ENCODE measurements at places on chromosomes 3 and 15. TPM values are rescaled to one million over a fixed set of nuclear protein-coding genes. Genes with fewer than 3 reads are reported as not detected.

CHRNB4 gene
- total RNA-seq, result 0.13 TPM

DNA sequence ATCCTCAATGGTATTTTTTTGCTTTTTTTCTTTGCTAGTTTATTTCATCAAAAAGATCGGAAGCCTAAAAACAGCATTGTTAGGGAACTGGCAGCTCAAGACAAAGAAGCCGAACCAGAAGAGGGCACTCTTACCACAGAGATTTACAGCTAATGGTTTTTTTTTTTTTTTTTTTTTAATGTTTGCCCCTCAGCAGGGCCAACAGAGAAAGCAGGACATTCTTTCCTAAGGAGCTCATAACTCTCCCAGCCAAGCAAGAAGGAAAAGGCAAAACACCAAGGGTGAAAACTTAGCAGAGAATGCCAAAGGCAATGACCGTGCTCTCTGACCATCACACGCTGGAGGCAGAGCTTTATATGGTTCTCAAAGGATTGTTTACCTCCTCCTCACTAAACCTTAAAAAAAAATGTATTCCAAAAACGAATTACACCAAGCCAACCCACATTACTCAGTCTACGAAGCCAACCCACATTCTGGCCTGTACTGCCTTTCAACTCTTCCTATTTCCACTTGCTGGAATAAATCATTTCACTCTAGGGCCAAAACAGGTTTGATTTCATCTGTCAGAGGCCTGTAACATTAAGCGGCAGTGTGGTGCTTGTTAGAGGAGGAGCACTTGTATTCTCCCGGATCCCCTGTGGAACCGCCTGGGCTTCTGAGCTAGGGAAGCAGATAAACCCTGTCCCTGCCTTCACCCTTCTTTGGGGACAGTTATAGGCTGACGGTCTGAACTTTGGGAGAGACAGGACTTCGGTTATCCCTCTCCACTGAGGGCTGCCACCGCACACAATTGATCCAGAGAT is 35.6 kb upstream of the GYG1 start:
- DNase-seq, result peak; percentile 43

DNA sequence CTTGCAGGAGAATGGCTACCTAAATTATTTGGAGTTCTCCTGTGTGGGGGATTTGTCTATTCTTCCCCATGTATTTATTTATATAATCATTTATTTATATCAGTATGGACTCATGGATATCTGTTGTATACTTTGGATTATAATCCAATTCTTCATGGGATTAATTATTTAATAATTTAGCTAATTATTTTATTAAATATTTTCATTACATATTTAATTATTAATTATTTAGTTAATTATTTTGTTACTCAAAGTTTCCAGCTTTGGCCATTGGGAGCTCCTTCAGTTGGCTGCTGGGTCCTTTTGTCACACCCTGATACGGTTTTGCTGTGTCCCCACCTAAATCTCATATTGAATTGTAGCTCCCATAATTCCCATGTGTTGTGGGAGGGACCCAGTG is 3.3 kb upstream of the PRR20G start:
- DNase-seq, result no peak

DNA sequence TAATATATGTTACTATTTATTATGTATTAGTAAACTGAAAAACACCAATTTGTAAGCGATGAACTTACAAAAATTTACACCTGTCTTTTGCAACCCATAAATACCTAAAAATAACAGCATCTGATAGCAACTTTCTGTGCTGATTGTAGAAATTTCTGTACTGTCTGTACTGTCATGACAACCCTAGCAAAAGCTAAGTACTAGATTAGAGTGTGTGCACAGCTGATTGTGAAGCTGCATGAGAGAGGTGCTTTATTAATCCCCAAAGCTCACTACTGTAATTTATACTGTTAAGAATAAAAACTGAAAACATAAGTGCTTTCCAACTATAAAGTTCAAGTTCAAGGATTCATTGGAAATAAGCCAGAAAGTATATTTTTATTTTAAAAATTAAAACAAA is 815 bp downstream of the BCL2A1 start:
- no peak for DNase-seq

GRCh38 chr3:128970740-128971047 is 23.2 kb downstream of the CFAP92 start:
- DNase-seq, result no peak

- no peak for DNase-seq
These were observed 328.0 kb upstream of the MDFIC2 start for GRCh38 chr3:70640481-70640880.

GRCh38 chr3:182007441-182007840 is 295.7 kb downstream of the SOX2 start:
- no peak for DNase-seq

- no peak for DNase-seq
These were observed 40.5 kb downstream of the FILIP1L start for GRCh38 chr3:100073714-100074307.

IQGAP1 gene
- 70.4 TPM for total RNA-seq

DNA sequence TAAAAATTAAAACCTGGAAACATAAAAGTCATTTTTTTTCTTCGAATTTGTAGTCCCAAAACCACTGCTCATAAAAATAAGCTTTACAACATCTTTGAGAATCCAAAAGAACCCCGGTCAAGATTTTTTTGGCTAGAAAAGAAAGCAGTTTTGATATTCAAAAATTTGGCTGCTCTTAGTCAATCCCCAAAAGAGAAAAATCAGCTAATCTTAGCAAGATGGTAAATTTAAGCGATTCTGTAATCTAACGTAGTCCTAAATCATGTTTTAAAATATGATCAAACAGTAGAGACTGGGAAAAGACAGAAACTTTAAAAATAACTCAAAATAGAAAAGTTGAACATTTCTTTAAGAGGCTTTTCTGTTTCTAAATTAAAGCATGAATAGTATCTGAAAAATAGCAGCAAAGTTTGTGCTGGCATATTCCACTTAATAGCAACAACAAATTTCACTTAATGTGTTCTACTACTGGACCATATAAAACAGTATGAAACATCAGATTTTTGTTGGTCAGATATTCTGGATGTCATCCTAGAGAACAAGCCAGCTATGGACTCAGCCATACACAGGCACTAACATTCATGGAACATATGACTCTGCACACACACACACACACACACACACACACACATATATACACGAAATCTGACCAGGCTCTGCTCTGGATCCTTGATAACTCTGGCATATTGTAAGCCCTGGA is 19.1 kb upstream of the NR2F2 start:
- DNase-seq, result no peak

DNA sequence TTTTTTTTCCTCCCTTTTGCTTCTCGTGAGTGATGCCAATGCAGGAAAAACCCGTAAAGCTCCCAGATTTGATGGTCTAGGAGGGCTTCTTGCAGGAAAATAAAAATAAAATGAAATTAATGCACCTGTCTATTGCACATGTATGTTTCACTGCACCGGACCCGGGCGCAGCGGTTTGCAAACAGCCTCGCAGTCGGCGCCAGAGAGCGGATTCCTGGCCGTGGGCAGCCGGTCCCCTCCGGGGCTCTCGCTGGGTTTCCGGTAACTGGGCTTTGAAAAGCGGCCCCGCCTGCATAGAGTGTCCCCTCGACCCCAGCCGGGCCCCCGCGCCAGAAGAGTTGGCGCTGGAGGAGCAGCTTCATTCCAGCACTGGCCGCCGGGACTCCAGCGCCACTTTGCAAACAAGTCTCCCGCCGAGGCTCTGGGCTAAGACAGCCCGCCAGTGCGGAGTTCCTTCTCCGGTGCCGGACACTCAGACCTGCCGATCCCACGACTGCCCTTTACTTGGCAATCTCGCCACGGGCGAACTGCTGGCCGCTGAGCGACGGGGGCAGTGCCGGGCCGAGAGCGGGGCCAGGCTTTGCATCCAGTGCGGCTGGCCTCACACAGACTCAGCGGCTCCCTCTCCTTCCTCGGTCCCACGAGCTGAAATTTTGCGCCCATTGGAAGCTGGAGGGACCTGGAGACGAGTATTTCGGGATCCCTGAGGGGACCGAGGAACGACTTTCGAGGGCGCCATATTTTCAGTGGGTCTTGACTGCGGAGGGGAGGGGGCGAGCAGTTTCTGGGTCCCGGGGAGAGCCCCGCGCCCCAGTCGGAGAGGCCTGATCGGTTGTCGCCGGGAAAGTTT is 225.9 kb upstream of the C2CD4B start:
- DNase-seq, result peak; percentile 57

DNA sequence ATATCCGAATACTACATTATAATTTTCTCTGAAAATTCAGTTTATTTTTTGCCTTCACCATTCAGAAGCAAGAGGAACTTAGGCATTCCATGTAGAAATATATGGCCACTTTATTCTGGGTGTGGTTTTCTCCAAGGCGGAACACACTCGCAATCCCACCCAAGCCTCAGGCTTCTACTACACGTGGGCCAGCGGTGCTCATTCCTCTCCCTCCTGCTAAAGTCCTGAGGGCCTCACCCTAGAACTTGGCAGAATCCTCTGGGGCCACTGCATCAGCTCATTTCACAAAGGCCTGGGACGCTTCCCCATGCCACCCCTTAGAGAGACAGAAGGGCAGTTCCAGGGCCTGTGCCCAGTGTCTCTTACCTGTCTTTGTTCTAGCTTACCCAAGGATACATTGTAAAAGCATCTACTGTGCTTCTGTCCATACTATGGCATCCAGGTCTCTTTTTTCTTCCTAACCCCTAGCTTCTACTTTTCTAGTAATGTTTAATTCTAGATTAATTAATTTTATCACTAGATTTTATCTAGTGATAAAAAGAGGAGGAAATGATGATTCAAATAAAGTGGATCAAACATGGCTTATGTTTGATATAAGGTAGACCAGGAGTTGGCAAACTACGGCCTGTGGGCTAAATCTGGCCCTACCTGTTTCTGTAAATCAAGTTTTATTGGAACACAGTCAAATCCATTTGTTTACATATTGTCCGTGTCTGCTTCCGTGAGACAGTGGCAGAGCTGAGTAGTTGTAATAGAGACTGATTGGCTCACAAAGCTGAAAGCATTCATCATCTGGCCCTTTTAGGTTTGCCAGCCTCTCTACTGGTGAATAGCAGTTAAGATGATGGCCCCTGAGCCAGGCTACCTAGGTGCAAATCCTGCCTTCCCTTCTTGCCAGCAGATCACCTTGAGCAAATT is 29.8 kb downstream of the LARS2 start:
- no peak for DNase-seq

DNA sequence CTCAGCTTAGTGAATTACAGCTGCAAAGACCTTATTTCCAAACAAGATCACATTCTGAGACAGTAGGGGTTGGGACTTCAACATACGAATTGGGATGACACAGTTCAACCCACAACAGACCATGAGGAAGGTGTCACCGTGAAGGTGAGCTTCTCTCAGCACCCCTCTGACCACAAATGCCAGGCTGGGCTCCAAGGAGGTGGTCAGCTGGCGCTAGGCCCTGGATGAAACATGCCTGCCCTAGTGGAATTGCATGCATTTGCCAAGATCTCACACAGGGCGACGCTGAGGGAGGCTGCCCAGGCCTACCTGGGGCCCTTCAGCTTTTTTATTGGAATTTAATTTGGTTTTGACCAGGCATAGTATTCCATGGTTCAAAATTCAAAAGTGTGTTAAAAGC is 1.8 kb downstream of the CFAP100 start:
- DNase-seq, result no peak

- no peak for DNase-seq
These were observed 495.2 kb upstream of the EPHA6 start for GRCh38 chr3:96319166-96319565.

DNA sequence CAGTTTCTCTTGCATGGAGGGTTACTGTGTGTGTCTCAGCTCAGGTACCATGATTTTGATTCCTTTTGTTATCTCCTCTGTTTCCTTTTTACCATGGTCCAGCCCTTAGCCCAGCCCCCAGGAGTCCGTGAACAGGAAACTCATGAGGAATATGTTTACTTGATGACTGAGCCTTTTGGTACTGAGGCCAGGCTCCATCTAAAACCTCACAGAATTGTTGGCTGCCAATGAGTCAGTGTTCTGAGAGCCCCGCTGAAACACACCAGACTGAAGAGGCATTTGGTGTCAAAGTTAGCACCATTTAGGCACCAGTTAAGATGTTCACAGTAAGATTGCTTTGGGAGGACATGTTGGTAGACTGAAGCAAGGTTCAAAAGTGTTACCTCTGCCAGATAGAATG is 80.9 kb downstream of the DGKG start:
- no peak for DNase-seq
